ENCODE measurements at places on chromosomes 2 and 18.

- DNase-seq = no peak
Measured at GRCh38 chr2:167293172-167293781, 405.0 kb downstream of the XIRP2 start.

DNA sequence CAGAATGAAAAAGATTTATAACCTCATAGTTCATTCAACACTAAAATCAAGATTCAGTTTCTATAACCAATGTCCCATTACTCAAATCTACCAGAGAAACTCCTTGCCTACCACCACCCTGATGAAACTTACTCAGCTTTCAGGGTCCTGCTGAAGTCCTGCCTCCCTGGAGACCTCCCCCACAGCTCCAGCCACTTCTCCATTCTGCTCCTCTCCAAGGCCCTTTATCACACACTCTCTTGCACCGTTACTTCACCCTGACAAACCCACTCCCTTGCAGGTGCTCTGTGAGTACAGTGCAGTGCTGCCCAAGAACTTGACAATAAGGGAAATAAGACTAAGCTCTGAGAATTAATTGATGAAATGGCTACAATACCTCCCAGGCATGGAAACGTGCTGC, 83.5 kb upstream of the CDCA7 start:
- no peak for DNase-seq

- DNase-seq = no peak
Measured at GRCh38 chr18:11669271-11669947, 19.7 kb upstream of the GNAL start.

- no peak for DNase-seq
Measured at GRCh38 chr2:171316220-171316619, 117.6 kb downstream of the METTL8 start.

GRCh38 chr2:14232217-14232616, 400.3 kb upstream of the LRATD1 start:
- no peak for DNase-seq

GRCh38 chr2:133641497-133641896, 73.2 kb upstream of the NCKAP5 start:
- no peak for DNase-seq

DNA sequence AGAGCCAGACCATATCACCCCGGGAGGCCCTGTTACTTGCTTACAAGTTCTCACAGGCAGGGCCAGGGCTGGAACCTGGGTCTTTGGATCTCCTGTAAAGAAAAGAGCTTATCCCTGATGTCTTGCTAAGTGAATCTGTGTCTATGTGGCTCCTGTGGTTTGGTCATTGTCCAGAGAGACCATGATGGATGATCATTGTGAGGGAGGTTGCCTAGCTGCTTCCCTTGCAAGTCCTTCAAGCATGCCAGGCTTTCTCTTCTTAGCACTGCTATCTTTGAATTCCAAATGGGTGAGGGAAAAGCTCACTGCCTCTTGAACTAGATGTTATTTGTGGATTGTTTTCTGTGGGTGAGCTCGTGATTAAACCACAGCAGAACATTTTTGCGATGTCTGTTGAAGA, 151.6 kb downstream of the FSHR start:
- DNase-seq = no peak

DNA sequence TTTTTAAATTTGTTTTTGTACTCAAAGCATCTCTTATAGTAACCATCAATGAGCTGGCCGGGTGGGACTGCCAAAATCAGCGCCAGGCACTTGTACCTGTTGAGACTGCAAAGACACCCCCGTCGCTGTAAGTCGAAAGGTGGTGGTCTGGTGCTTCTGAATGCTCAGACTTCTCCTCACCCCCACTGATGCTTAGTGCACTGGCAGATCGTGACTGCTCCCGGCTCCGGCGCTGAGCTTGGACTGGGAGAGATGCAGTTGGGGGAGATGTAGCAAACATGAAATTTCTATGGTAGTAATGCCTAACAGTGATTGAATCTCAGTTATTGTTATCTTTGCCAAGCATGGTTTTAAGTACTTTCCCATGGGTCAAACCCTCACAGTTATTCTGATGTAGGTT, 80.6 kb downstream of the RIF1 start:
- DNase-seq = no peak

DNA sequence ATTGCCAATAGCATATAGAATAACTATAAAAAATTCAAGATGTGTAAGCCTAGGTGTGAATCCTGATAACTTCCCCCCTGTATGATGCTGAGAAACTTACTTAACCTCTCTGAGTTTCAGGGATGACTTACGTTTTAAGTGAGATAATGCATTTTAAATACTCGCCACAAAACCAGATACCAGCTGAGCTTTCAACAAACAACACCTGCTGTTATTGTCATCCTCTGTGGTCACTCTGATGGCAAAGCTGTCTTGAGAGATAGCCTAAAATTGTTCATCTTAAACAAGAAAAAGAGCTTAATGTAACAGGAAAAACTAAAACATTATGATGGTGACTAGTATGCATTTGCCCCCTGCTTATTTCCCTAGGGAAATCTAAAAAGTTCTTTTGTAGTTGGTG, 131.5 kb downstream of the RAD51AP2 start:
- DNase-seq = no peak

GRCh38 chr2:46267616-46268015, 29.6 kb upstream of the EPAS1 start:
- no peak for DNase-seq

- DNase-seq = no peak
Measured at GRCh38 chr2:241017228-241017940, 19.0 kb downstream of the SNED1 start.

DNA sequence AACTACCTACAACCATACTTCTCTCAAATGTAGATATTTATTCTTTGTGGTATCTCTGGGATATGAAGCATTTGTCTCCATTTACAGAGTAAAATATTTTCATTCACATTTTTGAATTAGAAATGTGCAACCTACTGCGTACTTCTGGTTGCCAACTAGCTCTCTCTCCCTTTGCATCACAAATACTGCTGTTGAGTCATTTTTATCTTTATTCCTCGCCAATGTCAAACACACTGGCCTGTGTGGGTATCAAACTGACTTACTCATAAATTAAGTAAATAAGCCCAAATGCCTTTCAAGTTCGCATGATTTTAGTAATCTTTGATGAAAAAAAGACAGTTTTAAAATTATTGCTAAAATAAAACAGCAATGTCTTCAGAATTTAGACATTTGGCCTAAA, 67.3 kb downstream of the STAT4 start:
- DNase-seq = no peak

GRCh38 chr2:29459445-29460179, 344.4 kb downstream of the CLIP4 start:
- no peak for DNase-seq

- DNase-seq = no peak
Measured at GRCh38 chr2:36954977-36955607, 11.2 kb downstream of the STRN start.
